ENCODE measurements at places on chromosomes 11 and 22.

DNA sequence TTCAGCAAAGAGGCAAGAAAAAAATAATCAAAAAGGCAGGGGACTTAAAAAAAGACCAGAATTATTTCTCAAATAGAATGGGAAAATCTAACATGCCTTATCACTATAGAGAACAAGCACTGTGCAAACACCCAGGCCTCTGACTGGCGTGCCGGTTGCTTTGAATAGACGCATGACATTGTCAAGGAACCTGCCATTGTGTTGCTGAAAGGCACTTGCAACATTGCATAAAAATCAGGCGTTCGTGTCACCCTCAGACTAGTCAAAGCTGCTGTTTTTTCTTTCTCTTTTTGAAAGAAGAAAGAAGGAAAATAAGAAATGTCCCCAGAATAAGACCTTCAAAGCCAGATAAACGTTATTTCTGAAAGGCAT is 549.3 kb upstream of the CADM1 start:
- no peak for DNase-seq
- H3K4me3 ChIP-seq, result no peak overlapping the region
- no peaks in the 10 kb centered on the region for H3K4me1 ChIP-seq
- H3K27ac ChIP-seq, result no peak overlapping the region
- peaks cover 10% of the 10 kb centered on the region for H3K27me3 ChIP-seq
- no peaks in the 10 kb centered on the region for H3K36me3 ChIP-seq

DNA sequence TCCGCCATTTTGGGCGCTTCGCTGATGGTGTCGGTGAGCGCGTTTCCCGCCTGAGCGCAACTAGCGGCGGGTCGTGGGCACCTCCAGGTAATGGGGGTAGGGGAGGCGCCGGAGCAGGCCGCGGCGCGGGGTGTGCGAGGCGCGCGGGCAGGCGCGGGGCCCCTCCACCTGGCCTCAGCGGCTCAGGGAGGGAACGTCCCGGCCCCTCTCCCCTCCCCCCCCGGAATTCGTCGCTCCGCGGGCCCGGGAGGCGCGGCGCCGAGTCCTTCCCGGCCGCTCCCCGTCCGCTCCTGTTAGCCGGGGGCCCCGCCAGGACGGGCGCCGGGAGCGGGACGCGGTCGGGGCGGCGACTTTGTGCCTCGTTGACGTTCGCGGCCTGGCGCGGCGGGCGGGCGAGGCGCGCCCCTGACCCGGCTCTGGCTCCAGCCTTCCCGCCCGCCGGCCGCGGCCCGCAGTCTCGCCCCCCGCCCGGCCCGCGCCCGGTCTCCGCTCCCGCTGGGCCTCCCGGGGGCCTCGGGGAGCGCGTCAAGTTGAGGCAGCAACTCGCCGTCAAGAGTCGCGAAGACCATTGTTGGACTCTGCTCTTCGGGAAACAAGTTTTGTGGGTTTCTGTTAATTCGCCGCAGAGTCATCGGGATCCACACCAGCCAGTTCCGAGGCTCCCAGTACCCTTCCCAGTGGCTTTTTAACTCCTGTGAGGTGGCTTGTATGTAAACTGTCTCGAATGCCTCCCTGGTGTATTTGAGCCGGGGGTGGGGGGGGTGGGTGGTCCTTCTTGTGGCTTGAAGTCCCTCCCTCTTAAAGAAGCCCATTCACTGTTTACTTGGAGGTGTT is at the start of gene PPP6R3:
TSS of gene PPP6R3 (plus strand) at position 12 of the 834 bp plus-strand sequence. CDS start 76,913 bp downstream, outside the sequence.
- H3K36me3 ChIP-seq, result no peaks in the 10 kb centered on the region
- peaks cover 8% of the 10 kb centered on the region for H3K4me1 ChIP-seq
- peak within 1 kb of the TSS; percentile 93 for H3K4me3 ChIP-seq

DNA sequence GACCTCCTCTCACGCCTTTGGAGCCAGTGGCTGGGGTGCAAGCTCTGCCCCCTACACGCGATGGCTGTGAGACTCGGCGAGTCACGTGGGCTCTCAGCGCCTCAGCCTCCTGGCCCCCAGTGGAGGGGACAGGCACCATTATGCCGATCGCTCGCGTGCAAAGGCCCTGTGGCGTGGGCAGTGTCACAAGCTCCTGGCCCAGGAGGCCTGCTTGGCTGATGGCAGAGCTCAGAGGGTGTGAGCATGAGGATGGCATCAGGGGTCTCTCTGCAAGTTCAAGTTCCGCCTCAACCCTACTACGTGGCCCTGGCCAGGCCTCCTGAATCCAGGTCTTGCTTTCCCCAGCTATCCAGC is 90.8 kb upstream of the KCNQ1OT1 start:
- no peak overlapping the region for H3K27ac ChIP-seq
- peaks cover 7% of the 10 kb centered on the region for H3K4me1 ChIP-seq
- peaks cover 35% of the 10 kb centered on the region for H3K27me3 ChIP-seq
- no peak overlapping the region for H3K4me3 ChIP-seq
- no peak for DNase-seq

- H3K36me3 ChIP-seq, result no peaks in the 10 kb centered on the region
- H3K4me3 ChIP-seq, result no peak overlapping the region
- H3K27me3 ChIP-seq, result no peaks in the 10 kb centered on the region
Measured at GRCh38 chr11:110984147-110984546, 261.4 kb upstream of the POU2AF2 start.

DNA sequence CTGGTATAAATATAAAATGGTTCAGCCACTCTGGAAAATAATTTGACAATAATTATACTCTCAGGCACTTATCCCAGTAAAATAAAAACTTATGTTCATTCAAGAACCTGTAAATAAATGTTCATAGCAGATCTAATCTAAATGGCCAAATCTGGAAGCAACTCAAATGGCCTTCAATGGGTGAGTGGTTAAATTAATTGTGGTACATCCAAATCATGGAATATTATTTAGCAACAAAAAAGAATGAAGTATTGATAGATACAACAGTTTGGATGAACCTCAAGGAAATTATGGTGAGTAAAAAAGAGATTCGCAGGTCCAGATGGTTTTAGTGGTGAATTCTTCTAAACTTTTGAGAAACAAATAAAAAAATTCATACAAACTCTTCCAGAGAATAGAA is 287.0 kb upstream of the ZC3H12C start:
- no peaks in the 10 kb centered on the region for H3K4me1 ChIP-seq
- no peak overlapping the region for H3K4me3 ChIP-seq
- H3K36me3 ChIP-seq, result no peaks in the 10 kb centered on the region
- DNase-seq, result no peak
- no peaks in the 10 kb centered on the region for H3K27me3 ChIP-seq

- no peak overlapping the region for H3K27ac ChIP-seq
- peaks cover 31% of the 10 kb centered on the region for H3K4me1 ChIP-seq
Measured at GRCh38 chr11:118627566-118627965, 20.2 kb downstream of the PHLDB1 start.

- H3K36me3 ChIP-seq, result no peaks in the 10 kb centered on the region
- H3K4me1 ChIP-seq, result no peaks in the 10 kb centered on the region
- no peak overlapping the region for H3K4me3 ChIP-seq
Measured at GRCh38 chr11:17563231-17563646, 16.2 kb downstream of the OTOG start.

DNA sequence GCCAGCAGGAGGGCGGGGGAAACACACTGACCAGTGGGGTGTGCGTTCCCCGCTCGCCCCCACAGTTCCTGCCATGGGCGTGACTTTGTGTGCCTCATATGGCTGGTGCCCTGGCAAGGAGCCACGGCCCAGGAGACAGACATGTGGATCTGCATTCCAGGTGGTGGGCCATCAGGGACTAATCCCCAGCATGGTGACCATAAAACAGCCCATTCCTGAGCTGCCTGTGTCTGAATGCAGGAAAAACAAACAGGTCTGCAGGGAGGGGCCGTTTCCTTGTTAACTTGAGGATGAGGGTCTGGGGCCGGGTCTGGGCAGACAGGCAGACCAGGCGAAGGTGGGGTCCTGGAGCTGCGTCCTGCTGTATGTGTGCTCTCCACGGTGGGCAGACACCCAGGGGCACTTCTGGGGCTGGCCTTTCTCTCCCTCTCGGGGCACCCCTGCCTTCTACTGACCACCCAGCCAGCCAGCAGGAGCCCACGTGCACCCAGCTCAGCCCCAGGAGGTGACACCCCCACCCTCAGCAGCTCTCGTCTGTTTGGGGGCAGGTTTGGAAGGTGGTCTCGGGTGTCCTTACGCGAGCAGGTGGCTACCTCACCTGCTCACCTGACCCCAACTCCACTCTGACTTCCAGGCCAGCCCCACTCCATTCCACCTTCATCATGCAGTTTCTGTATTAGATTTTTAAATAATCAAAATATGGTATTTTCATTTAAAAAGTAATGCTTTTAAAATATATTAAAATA is 120.3 kb downstream of the KCNQ1OT1 start:
- no peak overlapping the region for H3K27ac ChIP-seq
- no peaks in the 10 kb centered on the region for H3K27me3 ChIP-seq
- H3K4me1 ChIP-seq, result peaks cover 44% of the 10 kb centered on the region
- no peak overlapping the region for H3K4me3 ChIP-seq
- DNase-seq, result no peak
- no peaks in the 10 kb centered on the region for H3K36me3 ChIP-seq

DNA sequence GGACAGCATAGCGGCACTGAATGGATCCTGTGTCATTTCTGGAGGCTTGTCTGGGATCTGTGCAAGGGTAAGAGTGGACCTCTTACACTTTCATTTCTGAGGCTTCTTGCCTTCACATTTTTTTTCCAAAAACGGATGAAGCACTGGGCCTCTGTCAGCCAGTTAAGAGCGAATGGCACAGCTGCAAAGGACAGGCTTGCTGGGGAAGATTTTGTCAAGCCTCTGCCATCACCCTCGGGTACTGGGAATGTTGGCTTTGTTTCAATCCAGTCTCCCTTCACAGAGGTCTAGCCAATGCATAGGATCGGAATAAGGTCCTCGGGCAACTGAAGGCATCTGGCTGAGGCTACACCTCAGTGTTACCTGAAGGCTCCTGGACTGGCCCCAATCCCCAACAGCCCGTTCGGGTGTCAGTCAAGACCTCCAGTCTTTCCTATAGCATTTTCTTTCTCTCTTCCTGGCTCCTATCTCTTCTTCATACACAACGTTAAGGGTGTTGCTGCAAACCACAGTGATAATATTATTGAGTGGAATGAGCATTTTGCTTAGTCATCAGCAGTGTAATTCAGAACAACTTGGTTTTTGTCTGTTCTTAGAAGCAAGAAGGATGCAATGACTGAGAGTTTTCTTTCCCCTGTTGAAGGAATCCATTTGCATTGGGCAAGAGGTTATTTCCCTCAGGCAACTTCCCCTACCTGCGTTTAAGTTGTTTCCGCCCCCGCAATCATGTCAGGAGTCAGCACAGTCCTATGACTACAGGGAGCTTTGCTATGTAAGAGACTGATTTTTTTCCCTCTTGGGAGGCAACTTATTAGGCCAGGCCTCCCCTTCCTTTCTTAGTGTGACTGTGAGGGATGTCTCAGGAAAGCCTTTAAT is 22.8 kb downstream of the NPAT start:
- H3K4me3 ChIP-seq, result no peak overlapping the region
- H3K36me3 ChIP-seq, result peaks cover 43% of the 10 kb centered on the region
- H3K27me3 ChIP-seq, result no peaks in the 10 kb centered on the region

DNA sequence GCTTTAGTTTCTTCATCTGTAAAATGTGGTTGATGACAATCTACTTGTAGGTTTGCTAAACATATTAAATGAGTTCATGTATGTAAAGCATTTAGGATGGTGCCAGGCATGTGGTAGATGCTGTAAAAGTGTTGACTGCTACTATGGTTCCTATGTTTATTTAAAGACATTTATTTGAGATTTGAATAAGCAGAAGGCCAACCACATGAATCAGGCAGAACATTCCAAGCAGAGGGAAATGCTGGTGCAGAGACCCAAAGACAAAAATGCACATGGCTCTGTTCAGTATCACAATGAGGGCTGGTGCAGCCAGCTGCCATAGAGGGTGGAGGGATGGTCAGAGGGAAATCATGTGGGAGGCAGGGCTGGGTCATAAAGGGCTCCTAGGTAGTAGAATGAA is 156.2 kb upstream of the PDGFD start:
- H3K4me1 ChIP-seq, result no peaks in the 10 kb centered on the region
- H3K4me3 ChIP-seq, result no peak overlapping the region
- H3K27ac ChIP-seq, result no peak overlapping the region
- H3K27me3 ChIP-seq, result no peaks in the 10 kb centered on the region

- no peaks in the 10 kb centered on the region for H3K27me3 ChIP-seq
- DNase-seq, result no peak
- H3K27ac ChIP-seq, result no peak overlapping the region
- H3K36me3 ChIP-seq, result peaks cover 6% of the 10 kb centered on the region
- peak overlapping the region; percentile 94 for H3K4me3 ChIP-seq
Measured at GRCh38 chr11:108468478-108468864, 1.1 kb upstream of the C11orf65 start.

DNA sequence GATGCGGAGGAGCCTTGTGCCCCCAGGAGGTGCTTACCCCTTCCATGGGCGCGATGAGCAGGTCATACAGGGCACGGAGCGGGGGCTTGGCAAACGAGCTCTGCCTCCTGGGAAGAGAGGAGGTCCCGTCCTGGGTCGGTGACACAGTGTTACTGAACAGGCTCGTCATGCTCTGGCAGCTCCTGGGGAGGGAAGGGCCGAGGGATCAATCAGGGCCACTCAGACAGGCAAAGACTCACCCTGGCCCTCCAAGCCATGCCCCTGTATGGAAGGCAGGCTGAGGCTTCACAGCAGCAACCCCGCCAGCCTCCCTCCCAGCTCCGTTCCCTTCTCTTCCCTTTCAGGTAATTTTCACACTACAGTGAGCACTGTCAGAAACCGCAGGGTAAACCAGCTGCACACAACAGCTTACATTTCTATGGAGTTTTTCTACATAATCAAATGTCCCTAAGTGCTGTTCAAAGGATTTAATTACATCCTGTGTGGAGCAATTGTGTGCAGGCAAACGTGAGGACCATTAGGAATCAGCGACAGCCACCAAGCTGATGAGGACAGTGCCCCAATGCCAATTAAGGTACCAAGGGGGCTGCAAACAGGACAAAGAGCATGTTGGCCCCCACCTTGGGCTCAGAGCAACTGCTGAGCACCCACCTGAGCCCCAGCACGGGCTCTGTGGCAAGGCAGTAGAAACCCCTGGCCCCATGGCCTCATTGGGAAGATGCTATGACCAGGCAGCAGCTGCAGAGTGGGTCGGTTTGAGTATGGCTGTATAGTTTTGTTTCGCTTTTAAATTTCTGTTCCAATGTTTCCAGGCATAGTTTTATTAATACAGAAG is 95.4 kb upstream of the PITPNB start:
- DNase-seq, result no peak
- H3K36me3 ChIP-seq, result peaks cover 44% of the 10 kb centered on the region
- H3K4me3 ChIP-seq, result no peak overlapping the region
- H3K27ac ChIP-seq, result no peak overlapping the region
- H3K4me1 ChIP-seq, result peaks cover 32% of the 10 kb centered on the region
- H3K27me3 ChIP-seq, result no peaks in the 10 kb centered on the region

GRCh38 chr11:114265122-114265878 is 30.9 kb upstream of the NNMT start:
- no peak for DNase-seq
- H3K4me3 ChIP-seq, result no peak overlapping the region

GRCh38 chr11:11243209-11243589 is 109.9 kb downstream of the CSNK2A3 start:
- no peak overlapping the region for H3K27ac ChIP-seq
- H3K27me3 ChIP-seq, result peaks cover 30% of the 10 kb centered on the region
- H3K4me1 ChIP-seq, result peaks cover 2% of the 10 kb centered on the region
- H3K36me3 ChIP-seq, result no peaks in the 10 kb centered on the region
- DNase-seq, result no peak

DNA sequence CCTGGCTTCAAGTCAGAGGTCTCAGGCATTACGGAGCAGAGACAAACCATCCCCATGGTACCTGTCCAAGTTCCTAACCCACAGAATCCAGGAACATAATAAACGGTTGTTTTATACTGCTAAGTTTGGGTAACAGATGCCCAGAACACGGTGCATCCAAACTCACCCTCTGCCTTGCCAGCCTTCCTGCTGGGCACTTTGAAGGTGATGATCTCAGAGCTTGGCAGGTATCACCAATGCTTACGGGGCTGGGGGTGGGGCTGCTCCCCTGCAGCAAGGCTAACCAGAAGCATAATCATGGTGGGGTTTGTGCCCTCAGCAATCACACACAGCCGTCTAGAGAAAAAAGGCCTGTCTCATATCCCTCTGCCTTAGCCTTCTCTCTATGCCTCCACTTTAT is 27.1 kb downstream of the DKK3 start:
- H3K27me3 ChIP-seq, result no peaks in the 10 kb centered on the region
- H3K27ac ChIP-seq, result peak overlapping the region; percentile 1
- H3K36me3 ChIP-seq, result no peaks in the 10 kb centered on the region
- H3K4me3 ChIP-seq, result no peak overlapping the region
- DNase-seq, result no peak
- peaks cover 44% of the 10 kb centered on the region for H3K4me1 ChIP-seq
